ENCODE measurements at places on chromosomes 6 and 20. TPM values are rescaled to one million over a fixed set of nuclear protein-coding genes. Genes with fewer than 3 reads are reported as not detected.

The PLA2G7 gene
- 4.8 TPM for polyA plus RNA-seq

DNA sequence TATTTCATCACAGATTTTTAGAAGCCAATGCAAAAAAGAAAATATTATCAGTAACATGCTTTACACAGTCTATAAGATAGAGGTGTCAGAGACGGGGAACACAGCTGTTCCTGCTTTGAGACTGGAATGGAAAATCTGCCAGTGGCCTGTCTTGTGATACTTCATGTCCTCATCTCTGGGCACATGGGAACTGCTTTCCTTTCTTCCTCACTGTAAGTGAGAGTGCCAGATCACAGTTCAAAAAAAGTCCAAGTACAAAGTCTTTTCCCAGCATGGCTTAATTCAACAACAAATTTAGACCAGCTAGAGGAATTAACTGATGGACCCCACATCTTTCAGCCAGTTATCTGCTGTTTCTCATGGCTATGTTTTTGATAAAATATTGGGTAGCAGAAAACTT, 490.4 kb downstream of the CDKAL1 start:
- no peak for DNase-seq

DNA sequence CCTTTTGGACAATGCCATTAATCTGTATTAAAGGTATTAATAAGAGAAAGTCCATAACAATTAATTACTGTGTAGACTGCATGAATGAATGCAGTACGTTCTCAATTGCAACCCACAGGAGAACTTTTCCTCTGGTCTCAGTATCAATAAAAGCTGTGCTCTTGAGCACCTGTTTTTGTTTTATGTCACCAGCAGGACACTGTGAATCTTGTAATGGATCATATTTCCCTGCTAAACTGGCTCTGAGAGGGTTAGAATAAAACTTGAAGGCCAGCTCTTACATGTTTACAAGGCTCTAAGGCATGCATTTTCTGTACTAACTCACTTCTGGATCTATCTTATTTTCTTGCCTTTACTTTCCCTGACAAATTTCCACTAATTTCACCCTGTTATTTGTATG, 214.3 kb upstream of the PLN start:
- DNase-seq: no peak

The PRKN gene
- 2.5 TPM for polyA plus RNA-seq

DNA sequence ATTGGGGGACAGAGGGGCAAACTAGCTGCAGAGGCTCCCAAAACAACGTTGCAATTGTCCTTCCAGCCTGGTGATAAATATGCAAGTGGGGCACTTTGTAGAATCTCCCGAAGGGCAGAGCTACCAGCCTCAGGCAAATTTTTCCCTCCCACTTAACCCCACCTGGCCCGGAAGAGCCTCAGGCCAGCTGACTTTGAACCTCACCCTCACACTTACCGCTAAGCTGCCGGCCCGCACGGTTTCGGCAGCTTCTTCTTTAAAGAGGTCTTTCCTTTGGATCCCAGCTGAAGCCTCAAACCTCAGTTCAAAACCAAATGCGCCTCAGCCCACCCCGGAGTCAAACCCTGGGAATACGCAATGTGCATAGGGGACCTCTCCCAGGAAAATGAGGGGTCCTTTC, 2.5 kb downstream of the OVOL2 start:
- DNase-seq: no peak
